ENCODE measurements at places on chromosomes 5 and 9.

DNA sequence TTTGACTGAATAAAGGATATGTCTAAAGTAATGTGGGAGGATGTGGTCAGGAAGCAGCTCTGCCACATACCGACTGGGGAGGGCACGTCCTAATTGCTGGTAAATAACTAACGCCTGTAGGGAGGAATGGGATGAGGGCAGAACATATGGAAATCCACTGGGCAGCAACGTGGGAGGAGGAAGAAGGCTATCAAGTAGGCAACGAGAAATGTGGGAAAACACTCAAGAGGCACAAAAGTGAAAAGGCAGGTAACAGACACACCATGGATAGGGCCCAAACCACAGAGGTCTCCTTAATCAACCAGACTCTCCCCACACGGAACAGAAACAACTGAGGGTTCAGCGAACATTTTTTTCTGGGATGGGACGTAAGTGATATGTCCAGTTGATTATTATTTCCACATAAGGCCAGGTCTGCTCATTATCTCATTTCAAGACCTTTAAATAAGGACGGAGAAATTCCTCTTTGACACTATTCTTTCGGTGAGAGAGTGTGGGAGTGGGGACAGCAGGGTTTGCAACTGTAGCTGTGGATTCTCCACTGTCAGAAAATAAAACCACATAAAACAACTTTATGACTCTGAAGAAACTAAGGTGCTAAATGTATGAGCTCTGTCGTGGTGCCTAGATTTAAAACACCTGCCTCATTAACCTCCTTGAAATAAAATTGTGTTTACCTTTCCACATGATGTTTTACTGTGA lies 17.0 kb downstream of the IARS1 start:
- no peak for DNase-seq

DNA sequence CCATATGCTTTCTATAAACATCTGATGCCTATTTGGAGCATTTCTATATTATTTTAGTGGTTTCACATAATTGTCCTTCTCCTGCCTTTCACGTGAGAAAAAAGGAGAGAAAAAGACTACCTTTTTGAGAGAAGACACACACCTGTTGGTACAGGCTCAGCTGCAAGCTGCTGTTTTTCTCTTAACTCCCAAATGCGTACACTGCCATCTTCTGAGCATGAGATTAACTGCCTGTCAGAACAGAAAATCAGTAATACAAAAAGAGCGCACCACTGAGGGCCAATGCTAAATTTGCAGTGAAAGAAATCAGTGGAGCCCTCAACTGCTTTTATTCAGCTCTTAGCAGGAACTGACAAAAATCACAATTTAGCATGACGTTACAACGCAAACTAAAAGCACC lies 54.9 kb downstream of the WDR41 start:
- no peak for DNase-seq

DNA sequence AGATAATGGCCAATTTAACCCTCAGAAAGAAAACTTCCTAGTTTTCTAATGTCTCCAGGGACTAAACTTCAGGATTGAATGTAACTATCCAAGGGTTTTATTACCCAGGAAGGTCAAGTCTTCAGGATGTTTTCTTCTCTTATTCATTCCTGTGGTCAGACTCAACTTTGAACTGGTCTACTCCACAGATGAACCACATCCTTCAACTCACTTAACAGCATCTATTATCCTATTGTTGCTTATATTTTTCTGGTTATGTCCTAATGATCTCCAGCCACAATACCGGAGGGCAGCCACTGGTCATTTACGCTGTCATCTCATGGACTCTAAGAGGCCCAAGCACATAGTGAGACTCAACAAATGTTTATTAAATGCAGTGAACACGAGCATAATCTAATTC lies 47.2 kb upstream of the LIFR start:
- no peak for DNase-seq

GRCh38 chr9:34332076-34332964 lies 3.0 kb downstream of the NUDT2 start:
- DNase-seq, result no peak

- no peak for DNase-seq
These were observed 71.7 kb upstream of the COX7C start for GRCh38 chr5:86546044-86546443.

- DNase-seq, result no peak
These were observed 69.8 kb downstream of the WDR70 start for GRCh38 chr5:37448941-37449340.

- no peak for DNase-seq
These were observed 217.4 kb upstream of the ADAMTSL1 start for GRCh38 chr9:18256568-18256967.

DNA sequence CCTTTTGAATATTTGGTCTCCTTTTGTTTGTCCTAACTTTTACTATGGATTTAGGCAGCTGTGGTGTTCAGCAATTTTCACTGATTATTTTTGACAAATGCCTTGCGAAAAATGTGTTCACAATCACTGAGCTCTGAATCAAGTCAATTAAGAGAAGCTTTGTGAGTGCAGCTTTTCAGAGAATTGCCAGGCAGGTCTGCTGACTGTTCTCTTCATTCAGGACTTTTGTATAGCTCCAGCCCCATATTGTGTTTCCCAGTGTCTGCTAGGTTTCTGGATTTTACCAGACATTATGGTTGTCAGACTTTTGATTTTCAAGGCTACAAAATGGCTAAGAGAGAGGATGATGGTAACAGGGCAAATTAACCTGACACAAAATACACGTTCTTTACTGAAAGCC lies 1055.9 kb downstream of the CDH18 start:
- no peak for DNase-seq

DNA sequence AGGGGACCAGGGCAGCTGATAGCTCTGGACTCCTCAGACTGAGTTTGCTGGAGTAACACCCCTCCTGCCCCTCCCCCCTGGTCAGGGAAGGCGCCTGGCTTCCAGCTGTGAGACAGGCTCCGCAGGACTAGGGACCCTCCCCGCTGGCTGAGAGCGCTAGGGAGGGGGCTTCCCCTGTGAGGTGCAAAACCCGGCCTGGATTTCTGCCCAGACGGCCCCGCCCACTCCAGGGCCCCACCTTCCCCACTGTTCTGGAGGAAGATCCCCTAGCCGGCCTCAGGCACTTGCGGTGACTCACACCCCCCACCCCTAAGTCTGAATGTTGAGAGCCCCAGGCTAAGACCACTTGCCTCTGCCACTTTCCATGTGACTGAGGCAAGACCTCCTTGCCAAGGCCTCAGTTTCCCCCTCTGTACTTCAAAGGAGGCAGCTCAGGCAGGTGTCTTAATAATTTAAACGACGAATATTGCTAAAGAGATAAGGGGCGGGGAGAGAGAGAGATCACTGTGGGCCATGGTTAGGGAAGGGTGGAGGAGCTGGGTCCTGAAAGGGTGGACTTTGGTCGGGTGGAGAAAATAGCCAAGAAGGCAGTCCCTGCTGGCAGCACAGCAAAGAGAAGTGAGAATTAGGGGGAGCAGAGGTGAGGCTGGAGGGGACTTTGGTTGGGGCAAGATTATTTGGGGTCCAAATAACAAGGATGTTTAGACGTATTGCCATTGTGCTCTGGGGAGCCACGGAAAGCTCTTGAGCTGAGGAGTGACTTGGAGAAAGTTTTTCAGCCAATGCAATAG lies 1.0 kb upstream of the DAB2IP start:
- DNase-seq, result peak; percentile 14

- DNase-seq, result no peak
These were observed 63.0 kb downstream of the APBA1 start for GRCh38 chr9:69609156-69609555.

DNA sequence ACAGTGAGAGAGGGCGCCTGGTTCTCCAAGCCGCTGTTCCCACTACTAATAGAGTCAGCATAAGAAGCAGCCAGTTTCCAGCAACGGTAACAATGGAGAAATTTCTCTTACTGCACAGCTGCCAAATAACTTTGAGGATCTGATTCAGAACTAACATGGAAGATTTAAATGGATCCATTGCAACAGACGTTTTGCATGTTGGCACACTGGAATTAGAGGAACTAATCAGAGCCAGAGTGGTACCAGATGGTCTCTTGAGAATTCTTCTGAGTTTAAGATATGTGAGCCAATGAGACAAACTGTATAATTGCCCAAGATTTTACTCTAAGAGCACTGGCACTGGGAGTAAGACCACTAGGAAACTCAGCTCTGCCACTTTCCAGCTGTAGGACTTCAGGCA lies 186.5 kb downstream of the EFNA5 start:
- DNase-seq, result no peak
